MV-4-11 (cell line): ENCODE measurements at places on chromosomes 1 and 21.

DNA sequence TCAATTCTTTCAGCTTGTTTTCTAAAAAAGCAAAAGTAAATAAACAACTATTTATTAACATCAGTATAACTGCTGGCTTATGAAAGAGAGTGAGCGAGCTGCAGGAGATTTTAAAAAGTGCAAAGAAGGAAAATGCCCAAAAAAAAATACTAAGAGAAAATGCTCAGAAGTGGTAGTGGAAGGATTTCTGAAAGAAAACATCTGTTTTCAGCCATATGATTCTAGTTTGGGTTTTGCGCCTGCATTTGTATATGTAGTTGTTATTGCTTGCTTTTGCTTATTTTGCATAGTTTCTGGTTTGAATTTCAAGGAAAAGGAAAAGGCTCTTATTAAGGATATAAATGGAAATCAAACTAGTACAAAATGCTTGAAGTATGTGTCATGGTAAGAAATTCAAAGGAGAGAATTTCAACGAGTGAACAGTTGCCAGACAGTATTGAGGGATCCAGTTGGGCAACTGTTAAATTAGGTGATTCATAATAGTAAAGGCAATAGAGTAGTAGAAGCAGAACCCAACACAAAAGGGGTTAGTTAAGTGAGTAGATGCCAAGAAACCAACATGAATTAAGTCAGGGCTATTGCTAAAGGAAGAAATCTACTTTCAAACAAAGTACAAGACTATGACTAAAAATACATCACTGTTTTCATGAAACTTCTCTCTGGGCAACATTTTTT, 1.2 kb downstream of the GBP5 start:
- DNase-seq, result peak; percentile 13

GRCh38 chr1:2594001-2594640, 7.5 kb downstream of the PRXL2B start:
- DNase-seq, result no peak

DNA sequence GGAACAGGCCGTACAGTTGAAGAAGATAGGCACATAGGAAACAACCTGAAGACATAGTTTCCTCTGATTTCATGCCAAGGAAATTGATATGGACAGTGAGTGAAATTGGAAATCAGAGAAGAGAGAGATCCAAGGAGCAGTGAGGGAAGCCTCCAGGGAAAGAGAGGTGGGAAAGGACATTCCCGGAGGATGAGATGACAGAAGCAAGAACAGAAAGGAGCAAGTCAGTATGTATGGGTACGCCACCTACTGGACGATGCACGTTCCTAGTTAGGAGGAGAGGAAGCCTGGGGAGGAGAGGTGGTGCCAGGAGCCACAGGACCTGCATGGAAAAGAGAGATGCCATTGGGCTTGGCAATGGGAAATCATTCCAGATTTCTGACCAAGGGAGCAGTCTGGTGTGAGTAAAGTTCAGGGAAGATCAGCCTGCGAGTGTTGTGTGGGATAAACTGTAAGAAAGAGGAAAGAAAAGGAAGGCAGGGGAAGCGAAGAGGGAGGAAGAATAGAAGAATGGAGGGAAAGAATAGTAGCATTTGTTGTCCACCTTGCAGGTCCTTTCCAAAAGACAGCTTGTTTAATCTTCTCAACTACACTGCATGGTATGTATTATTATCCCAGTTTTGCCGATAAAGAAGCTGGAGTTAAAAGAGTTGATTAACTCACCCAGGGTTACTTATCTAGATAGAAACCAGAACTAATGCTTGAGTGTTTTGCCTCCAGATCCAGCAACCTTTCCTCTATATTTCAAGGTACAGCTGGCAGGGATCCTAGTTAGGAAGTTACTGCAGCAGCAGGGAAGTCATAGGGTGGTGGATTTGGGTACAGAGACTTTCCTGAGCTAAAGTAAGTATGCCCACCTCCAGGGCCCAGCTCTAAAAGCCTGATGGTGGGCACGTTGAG, 27.4 kb downstream of the C1orf116 start:
- DNase-seq, result no peak

DNA sequence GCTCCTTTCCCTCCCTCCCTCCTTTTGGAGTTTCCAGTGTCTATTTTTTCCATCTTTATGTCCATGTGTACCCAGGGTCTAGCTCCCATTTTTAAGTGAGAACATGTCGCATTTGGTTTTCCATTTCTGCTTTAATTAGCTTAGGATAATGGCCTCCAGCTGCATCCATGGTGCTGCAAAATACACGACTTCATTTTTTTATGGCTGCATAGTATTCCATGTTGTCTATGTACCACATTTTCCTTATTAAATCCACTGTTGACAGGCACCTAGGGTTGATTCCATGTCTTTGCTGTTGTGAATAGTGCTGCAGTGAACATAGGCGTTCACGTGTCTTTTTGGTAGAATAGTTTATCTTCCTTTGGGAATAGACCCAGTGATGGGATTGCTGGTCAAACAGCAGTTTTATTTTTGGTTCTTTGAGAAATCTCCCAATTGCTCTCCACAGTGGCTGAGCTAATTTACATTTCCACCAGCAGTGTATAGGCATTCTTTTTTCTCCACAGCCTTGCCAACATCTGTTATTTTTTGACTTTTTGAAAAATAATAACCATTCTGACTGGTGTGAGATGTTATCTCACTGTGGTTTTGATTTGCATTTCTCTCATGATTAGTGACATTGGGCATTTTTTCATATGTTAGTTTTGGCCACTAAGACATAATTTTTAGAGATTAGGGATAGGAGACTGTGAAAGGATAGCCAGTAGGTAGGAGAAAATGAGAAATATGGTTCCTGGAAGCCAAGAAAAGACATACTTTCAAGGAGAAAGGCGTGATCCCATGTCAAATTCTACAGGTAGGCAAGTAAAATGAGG, 50.4 kb downstream of the ADAMTS1 start:
- DNase-seq, result no peak

- peak; percentile 8 for DNase-seq
Observed at GRCh38 chr1:163439471-163439870, 117.7 kb downstream of the NUF2 start.

DNA sequence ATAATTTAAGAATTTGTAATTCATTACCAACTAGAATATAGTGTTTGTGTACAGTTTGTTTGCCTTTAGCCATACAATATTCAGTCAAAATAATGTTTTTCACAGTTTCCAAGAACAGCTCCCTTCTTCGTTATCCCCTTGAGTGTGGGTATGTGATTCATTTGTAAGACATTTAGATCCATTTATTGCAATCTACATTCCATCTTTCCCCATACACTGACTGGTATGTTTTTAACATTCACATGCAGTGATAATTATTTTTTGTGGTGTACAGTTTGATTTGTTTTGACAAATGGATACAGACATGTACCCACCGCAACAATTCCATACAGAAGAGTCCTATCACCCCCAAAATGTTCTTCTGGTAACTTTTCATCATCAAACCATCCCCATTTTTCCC, 589.1 kb upstream of the ADAMTS5 start:
- DNase-seq, result no peak

GRCh38 chr1:190144650-190145049, 333.0 kb downstream of the BRINP3 start:
- DNase-seq, result no peak

DNA sequence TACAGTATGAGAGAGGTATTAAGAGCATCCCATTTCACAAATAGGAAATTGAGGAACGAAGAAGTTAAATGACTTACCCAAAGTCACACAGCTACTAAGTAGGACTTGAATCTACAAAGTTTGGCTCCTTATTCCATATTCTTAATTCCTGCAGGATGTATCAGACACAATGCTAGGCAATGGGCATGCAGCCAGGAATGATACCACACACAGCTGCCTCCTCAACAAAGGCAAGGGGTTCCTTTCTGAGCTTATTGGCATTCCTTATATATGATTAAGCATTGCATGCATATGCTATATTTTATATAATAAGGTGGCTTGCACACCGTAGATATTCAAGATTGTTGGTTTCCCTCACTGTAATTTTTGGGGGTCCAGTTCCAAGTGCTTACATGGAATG, 34.2 kb upstream of the JUN start:
- DNase-seq, result no peak

- DNase-seq, result no peak
Observed at GRCh38 chr1:230376296-230376695, 49.8 kb downstream of the PGBD5 start.

- DNase-seq, result no peak
Observed at GRCh38 chr1:47696737-47697441, 259.0 kb downstream of the FOXD2 start.

DNA sequence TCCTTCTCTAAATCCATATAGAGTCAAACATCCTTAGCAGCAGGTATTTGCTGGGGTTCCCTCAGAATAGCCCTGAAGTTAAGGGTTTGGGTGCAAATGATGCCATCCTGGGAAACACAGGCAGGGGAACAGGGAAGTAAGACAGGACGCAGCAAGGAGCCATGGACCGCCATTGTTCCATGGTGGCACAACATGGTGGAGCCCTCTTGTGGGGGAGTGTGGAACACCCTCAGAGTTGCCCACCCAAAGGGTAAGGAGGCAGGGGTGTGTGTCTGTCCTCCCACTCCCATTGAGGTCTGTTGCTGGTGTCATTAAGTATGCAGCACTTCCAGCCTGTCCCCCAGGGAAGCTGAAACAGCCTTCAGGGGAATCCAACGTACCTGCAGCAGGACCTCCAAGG, 20.4 kb upstream of the RCAN1 start:
- DNase-seq, result no peak

- DNase-seq, result no peak
Observed at GRCh38 chr1:38476111-38476849, 383.3 kb downstream of the RRAGC start.

GRCh38 chr1:1169429-1170214, 4.1 kb upstream of the TTLL10 start:
- no peak for DNase-seq

DNA sequence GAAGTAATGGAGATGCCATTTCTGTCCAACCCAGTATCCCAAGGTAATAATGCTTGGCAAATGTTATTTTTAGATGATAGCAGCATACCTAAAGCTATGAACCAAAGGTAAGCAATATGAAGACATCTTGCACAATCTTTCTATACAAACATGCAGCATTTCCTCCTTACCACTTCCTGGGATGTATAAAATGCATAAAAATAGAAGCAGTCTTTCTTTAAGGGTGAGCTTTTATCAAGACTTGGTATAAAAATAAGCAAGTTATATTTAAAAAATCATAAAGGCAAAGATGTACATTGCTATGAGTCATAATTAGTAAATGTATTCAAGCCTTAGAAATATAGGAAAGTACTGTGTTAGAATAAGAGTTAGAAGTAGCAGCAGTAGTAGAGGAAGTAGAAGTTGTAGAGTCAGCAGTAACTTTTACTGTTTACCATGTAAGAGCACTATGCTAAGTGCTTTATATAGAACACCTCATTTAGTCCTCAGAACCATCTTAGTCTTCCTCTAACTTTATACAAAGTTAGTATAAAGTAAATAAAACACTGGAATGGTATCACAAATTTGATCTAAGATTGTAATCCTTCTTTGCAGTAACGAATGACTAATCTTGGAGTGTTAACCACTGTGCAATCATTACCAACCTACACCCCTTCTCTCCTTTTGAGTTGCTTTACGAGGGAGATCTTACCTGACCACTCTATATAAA, 371.3 kb downstream of the VAV3 start:
- DNase-seq, result peak; percentile 47

DNA sequence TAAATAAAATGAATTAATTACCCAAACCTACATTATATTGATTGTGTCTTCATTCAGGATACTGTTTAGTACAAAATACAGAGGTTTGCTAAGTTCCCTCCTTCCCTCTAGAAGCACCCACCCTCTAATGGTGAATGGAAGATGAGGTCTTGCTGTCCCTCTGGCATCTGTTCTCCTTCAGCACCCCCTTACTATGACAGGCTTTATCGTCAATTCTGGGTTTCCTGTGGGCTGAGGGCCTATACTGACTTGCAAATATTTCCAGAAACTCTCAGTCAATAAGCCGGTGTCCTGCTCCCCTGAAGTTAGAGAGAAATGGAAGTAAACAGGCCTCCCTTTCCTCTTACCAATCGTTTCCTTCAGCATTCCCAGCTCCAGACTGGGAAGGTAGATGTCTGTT, 13.2 kb downstream of the LAX1 start:
- DNase-seq, result no peak

GRCh38 chr1:159979257-159979656, 25.2 kb upstream of the SLAMF9 start:
- DNase-seq, result no peak
